Right ventricle myocardium superior (tissue), 1 donor: ENCODE measurements at places on chromosomes 13 and 19. TPM values are rescaled to one million over a fixed set of nuclear protein-coding genes. Genes with fewer than 3 reads are reported as not detected.

The ZNF699 gene
- 3.2 TPM for total RNA-seq

The CGB8 gene
- not detected for total RNA-seq

The LILRB5 gene
- 7.7 TPM for total RNA-seq

The BBC3 gene
- 3.8 TPM for total RNA-seq

The ZNF160 gene
- 15.7 TPM for total RNA-seq

The DHX34 gene
- 6.4 TPM for total RNA-seq

The GIPC3 gene
- 2.2 TPM for total RNA-seq

The IRGC gene
- total RNA-seq: not detected
